Stimulated activated CD8-positive, alpha-beta memory T cell treated with anti-CD3 and anti-CD28 coated beads, Interleukin-12 subunit alpha, Interleukin-12 subunit beta, amount 100 ng/mL, for 1 hour (primary cell): ENCODE measurements at places on chromosomes 11 and 22.

GRCh38 chr11:1819074-1819473 lies 15.7 kb upstream of the SYT8 start:
- DNase-seq: no peak

DNA sequence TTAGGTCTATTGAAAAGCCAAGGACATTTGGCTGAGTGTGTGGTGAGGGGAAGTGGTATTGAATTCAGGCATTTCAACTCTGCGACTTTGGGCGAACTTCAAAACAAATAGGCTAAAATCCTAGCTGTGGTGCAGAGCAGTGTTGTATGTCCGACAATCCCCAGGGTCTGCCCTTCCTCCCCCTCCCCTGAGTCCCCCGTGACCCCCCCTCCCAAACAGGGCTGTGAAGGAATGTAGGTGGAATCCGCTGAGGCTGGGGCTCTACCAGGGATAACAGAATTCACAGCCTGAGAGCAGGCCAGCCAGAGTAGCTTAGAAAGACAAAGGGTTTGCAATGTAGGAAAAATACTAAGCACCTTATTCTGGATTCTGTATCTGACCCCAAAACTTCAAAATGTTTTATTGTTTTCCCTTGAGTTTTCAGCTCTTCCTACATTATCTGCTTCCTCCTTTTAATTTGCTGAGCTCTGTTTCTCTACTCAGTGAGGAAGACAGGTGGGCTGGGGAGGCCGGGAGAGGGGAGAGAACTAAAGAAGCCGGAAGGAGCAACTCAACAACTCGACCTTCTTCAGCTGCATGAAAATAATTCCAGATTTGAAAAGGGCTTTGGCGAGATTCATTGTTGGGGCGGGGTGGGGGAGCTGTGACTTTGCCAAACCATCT lies 315.2 kb downstream of the BLID start:
- no peak for DNase-seq

GRCh38 chr11:131430473-131431208 lies 60.2 kb downstream of the NTM start:
- no peak for DNase-seq

DNA sequence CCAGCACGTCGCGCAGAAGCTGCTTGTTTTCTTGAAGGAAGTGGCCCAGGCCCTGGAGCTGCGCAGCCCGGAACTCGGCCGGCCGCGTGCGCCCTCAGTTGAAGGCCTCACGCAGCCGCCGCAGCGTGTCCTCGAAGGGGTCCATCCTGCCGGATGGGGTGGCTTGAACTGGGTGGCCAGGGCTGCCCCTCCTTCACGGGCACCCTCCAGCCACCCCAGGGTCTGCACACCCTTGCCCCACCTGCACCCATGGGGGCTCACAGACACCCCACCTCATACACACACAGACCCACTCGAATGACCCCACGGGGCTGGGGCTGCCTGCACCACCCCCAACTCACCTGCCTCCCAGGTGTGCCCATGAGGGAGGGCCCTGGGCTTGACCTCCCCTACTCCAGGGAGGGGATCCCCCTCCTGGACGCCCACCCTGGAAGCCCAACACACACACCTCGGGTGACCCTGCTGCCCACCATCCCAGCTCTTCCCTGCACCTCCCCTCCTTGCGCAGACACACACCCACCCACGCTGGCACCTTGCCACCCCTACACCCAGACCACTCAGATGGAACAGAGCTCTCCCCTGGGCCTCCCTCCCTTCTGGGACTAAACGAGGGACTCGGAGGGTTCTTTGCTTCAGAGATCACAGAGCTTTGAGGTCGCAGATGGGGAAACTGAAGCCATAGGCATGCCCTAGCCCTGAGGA lies 6.8 kb downstream of the ALDH3B2 start:
- no peak for DNase-seq

DNA sequence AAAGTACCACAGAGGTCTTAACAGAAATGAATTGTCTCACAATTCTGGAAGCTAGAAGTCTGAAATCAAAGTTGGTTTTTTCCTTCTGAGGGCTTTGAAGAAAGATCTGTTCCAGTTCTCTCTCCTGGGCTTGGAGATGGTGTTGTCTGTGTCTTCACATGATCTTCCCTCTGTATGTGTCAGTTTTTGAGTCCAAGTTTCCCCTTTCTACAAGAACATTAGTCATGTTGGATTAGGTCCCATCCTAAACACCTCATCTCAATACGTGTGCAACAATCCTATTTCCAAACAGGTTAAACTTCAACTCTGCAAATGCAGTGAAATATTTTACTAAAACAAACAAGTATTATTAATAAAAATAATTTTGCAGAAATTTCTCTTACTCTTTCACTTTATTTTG lies 3.1 kb upstream of the PTS start:
- DNase-seq: no peak

GRCh38 chr11:131038597-131038996 lies 122.3 kb upstream of the SNX19 start:
- DNase-seq: no peak

DNA sequence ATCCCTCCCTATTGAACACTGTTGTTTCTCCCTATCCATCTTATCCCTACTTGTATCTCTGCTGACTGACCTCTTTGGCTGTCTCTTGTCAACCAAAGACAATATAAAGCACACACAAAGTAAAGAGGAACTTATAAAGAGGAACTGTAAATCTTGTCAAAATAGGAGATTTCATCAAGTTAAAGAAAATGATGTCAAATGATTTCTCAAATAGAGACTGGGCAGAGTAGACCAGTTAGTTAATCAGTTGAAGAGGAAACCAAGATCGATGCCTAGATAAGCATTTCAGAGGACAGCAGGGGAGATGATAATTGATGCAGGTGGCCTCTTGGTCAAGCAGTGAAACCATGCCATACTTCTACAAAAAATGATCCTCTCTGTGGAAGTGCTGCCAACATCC lies 22.7 kb downstream of the KCNQ1OT1 start:
- no peak for DNase-seq

GRCh38 chr11:18229501-18229900 lies 7.1 kb downstream of the SAA4 start:
- DNase-seq: no peak
